ENCODE measurements at places on chromosomes 13 and 19.

DNA sequence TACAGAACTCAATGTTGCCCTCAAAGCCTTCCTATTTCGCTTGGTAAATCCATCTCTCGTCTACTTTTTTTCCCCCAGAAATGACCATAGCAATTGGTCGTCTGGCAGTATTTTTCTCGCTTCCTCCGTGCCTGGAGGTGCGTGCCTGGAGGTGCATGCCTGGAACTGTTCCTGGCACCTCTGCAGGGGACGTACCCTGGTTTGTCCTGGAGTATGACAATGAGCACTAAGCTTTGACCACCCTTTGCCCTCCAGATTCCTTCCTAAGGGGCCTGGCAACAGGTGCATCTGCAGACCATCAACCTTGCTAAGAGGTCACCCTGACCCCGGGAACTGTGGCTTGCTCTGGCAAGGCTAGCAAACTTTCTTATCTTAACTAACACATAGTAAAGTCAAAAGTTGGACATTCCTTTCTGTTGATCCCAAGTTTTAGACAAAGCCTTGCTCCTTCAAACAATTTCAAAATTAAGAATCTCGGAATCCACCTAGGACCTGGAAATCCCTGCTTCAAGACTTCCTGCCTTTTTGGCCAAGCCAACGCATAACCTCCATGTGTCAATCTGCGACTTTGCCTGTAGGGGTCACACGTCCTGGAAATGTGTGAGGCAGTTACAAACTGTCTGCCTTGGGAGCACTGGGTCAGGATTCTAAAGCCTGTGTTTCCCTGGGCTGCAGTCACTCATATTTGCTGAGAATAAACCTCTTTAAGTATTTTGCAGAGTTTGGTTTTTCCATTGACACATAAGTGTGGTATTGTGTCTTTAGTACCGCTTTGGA lies 28.8 kb upstream of the TUBGCP3 start:
- H3K27ac ChIP-seq = no peak overlapping the region
- peak; percentile 35 for DNase-seq
- H3K4me3 ChIP-seq = no peak overlapping the region
- no peaks in the 10 kb centered on the region for H3K4me1 ChIP-seq
- peaks cover 5% of the 10 kb centered on the region for H3K36me3 ChIP-seq
- peaks cover 3% of the 10 kb centered on the region for H3K27me3 ChIP-seq

GRCh38 chr13:39023761-39024160 lies 14.1 kb downstream of the PROSER1 start:
- H3K4me3 ChIP-seq = no peak overlapping the region
- no peaks in the 10 kb centered on the region for H3K4me1 ChIP-seq
- no peak for DNase-seq
- no peak overlapping the region for H3K27ac ChIP-seq
- H3K36me3 ChIP-seq = no peaks in the 10 kb centered on the region

DNA sequence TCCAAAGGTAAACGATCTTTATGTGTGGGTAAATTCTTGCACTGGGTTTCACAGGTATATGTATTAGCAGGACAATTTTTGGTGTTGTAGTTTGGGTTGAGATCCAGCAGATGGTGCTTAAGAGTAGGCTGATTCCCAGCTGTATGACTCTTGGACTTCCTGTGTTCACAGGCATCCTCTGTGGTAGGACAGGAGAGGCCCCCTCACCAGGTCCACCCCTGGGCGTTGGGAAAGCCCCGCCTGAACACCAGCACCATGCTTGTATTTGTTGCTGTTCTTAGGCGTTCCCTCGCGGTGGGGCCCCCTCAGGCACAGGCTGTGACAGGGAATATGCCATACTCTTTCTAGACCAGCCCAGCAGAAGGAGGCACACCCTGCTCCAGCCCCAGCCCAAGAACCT lies 49.5 kb upstream of the PCDH17 start:
- no peaks in the 10 kb centered on the region for H3K36me3 ChIP-seq
- no peaks in the 10 kb centered on the region for H3K4me1 ChIP-seq
- H3K27ac ChIP-seq = no peak overlapping the region
- no peak for DNase-seq
- H3K27me3 ChIP-seq = peaks cover 7% of the 10 kb centered on the region
- no peak overlapping the region for H3K4me3 ChIP-seq

GRCh38 chr13:109879338-109879737 lies 93.0 kb upstream of the IRS2 start:
- no peak overlapping the region for H3K27ac ChIP-seq
- H3K4me1 ChIP-seq = no peaks in the 10 kb centered on the region
- H3K4me3 ChIP-seq = no peak overlapping the region

- H3K4me3 ChIP-seq = no peak overlapping the region
- no peak for DNase-seq
- no peaks in the 10 kb centered on the region for H3K4me1 ChIP-seq
- no peak overlapping the region for H3K27ac ChIP-seq
These were observed 15.7 kb downstream of the MRPS12 start for GRCh38 chr19:38946229-38947010.

- no peak overlapping the region for H3K27ac ChIP-seq
- no peak for DNase-seq
- peaks cover 4% of the 10 kb centered on the region for H3K27me3 ChIP-seq
- no peak overlapping the region for H3K4me3 ChIP-seq
- H3K4me1 ChIP-seq = no peaks in the 10 kb centered on the region
These were observed 28.8 kb downstream of the ZNF91 start for GRCh38 chr19:23366437-23366836.

- no peak overlapping the region for H3K27ac ChIP-seq
- no peak for DNase-seq
- peaks cover 5% of the 10 kb centered on the region for H3K36me3 ChIP-seq
- H3K4me1 ChIP-seq = no peaks in the 10 kb centered on the region
These were observed 35.5 kb downstream of the SERTM1 start for GRCh38 chr13:36709136-36709890.

Data from glutamatergic neuron (in vitro differentiated cells).